ENCODE measurements at places on chromosomes 13 and 19.

GRCh38 chr19:48668332-48668731 is 4.5 kb downstream of the NTN5 start:
- DNase-seq: no peak

DNA sequence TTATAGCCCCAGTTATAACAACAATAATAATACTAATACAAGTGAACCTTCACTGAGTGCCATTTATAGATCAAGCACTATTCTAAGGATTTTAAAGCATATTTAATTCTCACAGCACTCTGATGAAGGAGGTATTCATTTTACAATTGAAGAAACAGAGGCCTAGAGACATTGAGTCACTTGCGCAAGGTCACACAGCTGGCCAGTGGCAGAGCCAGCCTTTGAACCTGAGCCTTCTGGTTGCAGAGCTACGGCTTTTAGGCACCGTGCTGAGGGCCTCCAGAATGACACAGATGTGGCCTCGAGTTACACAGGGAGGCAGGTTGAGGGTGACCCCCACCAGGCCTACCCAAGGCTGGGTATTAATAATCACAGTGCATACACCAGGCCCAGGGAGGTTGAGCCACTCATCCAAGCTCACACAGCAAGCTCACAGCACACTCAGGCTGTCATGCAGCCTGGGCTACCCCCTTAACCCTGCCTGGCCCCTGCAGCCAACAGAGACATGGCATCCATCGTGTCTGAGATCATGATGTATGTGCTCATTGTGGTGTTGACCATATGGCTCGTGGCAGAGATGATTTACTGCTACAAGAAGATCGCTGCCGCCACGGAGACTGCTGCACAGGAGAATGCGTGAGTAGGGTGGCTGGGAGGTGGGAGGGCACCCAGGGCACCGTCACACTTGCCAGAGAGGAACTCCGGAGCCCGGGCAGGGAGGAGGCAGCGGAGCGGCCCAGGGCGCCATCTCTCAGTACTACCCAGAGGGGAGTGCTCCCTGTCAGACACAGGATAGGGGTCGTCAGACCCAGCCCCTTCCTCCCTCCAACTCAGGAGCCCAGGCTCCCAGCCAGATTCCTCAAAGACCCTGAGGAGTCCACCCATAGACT is 2.7 kb upstream of the HPN start:
- DNase-seq: no peak

GRCh38 chr19:1360126-1360817 is 23.4 kb upstream of the NDUFS7 start:
- no peak for DNase-seq

DNA sequence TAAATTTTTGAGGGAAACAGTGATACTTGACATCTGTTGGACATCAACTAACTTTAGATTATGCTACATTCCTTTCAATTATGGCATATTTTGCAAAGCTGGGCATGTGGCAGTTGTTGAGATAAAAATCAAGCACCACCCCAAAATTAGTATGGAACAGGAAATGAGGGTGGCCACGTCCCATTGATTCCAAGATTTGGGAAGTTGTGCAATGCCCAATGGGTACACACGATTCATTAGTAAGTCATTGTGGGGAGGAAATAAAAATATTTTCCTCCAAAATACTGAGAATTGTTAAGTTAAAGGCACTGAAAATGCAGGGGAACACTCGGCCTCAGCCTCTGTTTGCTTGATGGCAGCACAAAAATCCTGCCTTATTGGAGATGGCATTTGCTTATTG is 7.6 kb downstream of the ERICH6B start:
- no peak for DNase-seq

- DNase-seq: no peak
Measured at GRCh38 chr13:44769686-44770085, 193.6 kb upstream of the TSC22D1 start.

DNA sequence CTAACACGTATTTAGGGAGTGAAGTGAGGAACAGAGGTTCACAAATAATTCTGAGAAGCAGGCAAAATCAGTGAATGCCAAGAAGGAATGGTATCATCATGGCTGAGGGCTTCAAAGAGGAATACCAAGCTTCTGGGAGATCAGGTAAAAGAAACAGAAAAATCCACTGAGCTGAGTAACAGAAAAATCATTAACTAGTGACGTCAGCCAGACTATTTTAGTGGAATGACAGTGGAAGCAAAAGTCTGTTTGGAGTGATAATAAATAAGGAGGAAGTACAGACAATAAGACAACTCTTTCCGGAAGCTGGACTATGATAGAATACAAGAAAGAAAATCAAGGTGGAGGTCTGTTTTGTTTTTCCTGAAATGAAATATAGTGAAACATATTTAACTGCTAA is 83.5 kb downstream of the SACS start:
- no peak for DNase-seq

- DNase-seq: no peak
Measured at GRCh38 chr13:70784207-70784989, 676.1 kb upstream of the KLHL1 start.
